ENCODE measurements at places on chromosomes 12 and 14.
A peak's percentile ranks its signal among the peaks of the same experiment; 100 is the strongest.

GRCh38 chr12:110424237-110424636, 20.7 kb upstream of the ANAPC7 start:
- no peak for DNase-seq

GRCh38 chr12:4506430-4506829, 32.3 kb upstream of the RAD51AP1 start:
- no peak for DNase-seq

- DNase-seq, result no peak
These were observed 43.1 kb upstream of the CDKN3 start for GRCh38 chr14:54353694-54354093.

GRCh38 chr12:15693228-15693911, 95.8 kb downstream of the EPS8 start:
- no peak for DNase-seq

- peak; percentile 6 for DNase-seq
These were observed 94.8 kb downstream of the LRP6 start for GRCh38 chr12:12171991-12172511.

DNA sequence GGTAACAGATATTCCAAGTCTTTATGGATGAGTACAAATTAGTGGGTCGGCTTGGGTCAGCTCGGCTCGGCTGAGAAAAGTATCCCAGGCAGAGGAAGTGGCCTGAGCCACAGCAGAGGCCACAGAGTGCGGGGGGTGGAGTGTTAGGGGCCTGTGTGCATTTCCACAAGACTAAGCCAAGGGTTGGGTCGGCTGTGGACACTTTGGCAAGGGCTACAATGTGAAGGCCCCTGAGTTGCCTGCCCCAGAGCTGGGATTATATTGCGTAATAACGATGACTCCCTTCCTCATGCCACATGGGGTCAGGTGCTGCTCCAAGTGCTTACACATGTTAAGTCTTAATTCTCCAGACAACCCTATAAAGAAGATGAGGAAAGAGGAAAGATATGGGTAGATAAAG, 11.4 kb downstream of the EVL start:
- no peak for DNase-seq
